ENCODE measurements at places on chromosomes 1 and 21.

DNA sequence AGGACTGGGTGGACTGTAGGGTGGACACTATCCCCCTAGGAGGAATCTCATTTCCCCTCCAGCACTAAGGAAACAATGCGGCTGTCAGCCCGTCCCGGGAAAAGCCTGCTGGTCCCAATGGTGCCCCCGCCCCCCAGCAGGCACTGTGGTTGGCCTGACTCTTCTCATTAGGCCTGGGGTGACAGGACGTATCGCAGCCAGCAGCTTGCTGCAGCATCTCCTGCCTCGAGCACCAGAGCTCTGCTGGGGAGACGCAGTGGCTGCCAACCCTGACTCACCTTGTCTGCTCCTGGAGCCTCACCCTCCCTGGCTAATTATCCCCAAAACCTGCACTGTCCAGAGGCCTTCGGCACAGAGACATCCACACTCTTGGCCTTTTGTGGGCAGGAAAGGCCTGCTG is 115.1 kb upstream of the GJB5 start:
- DNase-seq: no peak

DNA sequence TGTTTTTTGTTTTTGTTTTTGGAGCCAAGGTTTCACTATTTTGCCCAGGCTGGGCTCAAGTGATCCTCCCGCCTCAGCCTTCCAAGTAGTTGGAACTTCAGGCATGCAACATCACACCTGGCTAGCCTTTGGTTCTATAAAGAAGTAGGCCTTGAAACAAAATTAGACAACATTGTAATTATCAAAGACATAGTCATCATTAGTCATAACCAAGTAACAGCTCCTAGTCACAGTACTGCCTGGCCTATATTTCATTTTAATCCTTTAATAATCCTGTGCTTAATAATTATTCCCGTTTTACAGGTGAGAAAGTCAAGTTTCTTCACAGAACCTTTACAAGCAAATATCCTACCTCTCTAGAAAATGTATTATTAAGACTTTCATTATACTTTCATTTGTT is 52.3 kb upstream of the TBX15 start:
- no peak for DNase-seq

DNA sequence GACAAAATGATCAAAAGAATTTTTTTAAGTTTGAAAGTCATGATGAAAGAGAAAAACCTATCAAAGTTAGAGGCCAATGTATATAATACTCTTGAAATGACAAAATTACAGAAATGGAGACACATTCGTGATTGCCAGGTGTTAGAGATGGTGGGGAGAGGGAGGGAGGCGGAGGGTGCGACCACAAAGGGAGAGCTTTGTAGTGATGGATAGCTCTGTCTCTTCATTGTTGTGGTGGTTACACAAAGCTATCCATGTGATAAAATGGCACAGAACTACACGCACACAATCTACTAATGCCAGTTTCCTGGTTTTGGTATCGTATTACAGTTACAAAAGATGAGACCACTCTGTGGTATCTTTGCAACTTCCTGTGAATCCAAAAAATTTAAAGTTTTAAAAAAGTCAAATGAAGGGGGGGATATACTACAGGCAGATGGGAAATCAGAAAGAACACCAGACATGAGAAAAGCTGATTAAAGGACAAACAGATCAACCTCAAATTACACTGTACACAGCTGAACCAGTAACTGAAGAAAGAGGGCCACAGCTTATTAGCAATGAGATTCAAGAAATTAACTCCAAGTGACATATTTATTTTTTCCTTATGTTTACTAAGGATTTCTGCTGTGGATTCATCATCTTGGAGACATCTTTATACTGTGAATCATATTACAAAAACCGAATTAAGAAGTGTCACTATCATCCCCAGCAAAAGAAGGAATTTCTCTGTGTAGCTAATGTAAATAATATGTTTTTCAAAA is 199.1 kb downstream of the SLC45A1 start:
- DNase-seq: no peak

- no peak for DNase-seq
Measured at GRCh38 chr1:69611316-69611715, 43.6 kb downstream of the LRRC7 start.

DNA sequence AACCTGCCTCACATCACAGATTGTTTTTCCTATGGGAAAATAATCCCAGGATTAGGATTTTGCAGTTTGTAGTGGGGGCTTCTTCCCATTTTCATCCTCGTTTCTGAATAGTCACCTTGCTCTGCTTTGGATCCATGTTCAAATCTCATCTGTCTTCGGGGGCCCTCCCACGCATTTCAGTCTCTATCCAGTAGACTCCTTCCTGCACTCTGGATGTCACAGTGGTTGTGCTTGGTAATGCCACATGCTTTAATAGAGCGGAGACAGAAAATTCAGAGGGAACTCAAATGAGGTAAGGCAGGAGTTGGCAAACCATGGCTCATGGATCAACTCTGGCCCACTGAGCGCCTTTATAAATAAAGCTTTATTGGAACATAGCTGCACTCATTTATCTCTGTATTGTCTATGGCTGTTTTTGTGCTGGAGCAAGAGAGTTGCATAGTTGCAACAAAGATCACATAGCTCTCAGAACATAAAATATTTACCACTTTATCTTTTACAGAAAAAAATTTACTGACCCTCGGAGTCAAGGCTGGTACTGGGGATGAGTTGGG is 101.0 kb downstream of the SPATA46 start:
- no peak for DNase-seq

DNA sequence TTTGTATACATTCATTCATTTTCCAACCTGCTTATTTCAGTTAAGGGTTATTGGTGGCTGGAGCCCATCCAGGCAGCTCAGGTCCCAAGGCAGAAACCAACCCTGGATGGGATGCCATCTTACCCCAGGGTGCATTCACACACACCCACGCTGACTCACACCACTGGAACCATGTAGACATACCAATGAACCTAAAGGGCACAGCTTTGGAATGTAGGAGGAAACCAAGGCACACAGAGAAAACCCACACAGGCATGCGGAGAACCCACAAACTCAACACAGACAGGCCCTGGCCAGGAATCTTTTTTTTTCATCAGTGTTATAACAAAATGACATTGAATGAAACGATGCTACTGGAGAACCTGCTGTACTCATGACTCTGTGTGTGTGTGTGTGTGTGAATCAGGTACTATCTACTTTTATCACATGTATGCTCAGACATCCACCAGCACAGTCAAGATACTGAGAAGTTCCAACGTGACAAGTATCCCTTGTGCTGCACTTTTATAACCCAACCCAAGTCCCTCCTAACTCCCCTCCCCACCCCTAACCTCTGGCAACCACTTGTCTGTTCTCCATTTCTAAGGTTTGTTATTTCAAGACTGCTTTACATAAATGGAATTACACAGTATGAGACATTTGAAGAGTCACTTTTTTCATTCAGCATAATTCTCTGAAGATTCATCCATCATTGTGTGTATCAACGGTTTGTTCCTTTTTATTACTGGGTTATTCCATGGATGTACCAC is 286.8 kb upstream of the PLD5 start:
- no peak for DNase-seq

DNA sequence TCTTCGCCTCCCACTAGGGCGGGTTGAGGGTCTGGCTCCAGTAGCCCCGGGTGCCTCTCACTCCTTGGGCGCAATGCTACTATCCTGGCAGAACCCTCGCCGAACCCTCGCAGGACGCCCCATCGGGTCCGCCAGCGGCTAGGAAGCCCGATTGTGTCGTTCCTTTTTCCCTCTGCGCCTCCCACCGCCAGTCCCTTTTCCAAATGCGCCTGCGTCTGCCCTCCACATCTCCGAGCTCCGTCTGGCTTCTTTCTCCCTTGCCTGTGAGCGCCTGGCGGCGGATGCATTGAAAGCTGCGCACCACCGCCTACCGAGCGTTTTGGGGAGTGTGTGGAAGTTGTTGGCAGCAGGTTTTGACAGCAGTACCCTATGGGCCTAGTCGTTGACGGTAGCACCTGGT is 1.0 kb upstream of the DIRAS3 start:
- no peak for DNase-seq

DNA sequence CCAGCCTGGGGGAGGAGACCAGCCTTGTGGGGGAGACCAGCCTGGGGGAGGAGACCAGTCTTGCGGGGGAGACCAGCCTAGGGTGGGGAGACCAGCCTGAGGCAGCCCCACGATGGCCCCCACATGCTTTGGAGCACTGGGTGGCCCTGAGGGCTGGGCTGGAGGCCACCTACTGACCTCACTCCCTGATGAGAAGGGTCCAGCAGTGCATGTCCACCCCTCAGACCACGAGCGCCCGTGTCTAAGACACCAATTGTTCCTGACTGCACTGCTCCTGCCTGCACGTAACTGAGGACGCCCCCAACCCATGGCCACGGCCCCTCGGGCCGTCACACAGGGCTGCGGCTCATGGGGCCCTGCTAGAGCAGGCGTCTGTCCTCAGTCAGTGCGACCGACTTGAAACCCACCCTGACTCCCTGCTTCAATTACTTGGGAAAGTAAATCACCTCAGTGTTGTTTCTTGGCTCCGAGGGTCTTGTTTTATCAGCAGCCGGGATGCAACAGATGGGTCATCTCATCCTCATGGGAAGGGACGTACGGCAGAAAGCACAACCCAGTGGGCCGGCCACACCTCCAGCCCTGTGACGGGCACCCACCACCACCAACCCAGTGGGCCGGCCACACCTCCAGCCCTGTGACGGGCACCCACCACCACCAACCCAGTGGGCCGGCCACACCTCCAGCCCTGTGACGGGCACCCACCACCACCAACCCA is at the start of gene SPATC1L:
TSS of gene SPATC1L (minus strand) at position 550 of the 715 bp plus-strand sequence. CDS start 1,643 bp downstream, outside the sequence.
- DNase-seq: no peak

DNA sequence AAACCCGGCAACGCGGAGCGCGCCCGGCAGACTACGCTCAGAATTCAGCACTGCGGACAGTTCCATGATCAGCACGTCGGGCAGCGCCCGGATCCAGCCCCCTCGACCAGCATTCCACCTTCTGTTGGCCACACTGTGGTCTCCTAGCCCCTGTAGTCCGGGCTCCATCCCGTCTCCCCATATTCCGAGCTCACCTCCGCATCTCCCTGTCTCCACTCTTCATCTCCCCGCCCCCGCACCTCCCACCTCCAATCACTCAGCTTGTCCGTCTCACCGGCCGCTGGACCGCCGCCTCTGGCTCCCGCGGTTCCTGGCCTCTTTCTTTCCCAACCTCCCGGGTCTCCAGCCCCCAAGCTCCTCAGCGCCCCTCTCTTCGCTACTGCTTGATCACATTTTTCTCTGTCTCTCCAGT is 500 bp downstream of the EPHA10 start:
- no peak for DNase-seq

DNA sequence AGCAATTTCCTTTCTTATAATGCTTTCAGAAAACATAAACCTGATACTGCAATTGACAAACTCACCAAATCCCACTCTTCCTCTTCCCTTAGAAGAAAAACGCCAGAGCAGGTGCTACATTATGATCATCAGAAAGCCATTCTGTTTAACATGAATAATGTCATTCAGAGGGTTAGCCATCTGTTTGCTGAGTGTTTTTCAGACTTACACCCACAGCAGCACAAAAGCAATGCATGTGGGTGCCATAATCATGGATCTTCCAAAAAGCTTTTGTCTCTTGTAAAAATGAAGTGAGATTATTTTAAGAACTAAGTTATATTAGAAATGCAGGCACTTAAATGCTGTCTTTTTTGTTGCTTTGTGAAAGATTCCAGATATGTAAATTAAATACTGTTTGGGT is 204.6 kb upstream of the TMPRSS15 start:
- DNase-seq: no peak

DNA sequence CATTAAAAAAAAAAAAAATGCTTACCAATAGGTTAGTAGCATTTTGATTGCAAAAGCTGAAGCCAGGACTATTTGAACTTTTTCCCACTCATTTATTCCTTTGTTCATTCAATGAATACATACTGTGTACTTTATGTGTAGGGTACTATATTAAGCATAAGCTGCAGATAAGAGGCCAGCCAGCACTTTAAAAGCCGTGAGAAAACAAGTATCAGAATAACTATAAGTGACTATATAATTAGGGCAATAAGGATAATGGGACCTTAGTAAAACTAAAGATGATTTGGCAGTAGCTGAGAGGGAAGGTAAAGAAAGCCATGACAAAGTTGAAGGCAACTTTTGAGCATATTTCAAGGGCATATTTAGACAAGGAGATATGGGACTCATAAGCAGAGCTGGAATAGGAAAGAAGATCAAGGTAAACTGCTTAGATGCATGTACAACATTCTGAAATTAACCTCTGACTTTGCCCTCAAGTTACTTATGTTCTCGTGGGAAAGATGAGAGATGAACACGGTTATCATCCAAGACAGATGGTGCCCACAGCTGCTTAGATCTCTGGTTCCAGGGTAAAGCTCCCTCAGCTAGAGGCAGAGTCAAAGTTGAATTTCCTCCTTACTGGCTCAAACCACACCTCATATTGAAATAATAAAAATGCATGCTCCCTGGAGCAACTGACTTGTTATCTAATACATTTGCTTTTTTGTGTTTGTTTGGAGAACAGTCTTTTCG is 44.0 kb upstream of the FMO2 start:
- no peak for DNase-seq

DNA sequence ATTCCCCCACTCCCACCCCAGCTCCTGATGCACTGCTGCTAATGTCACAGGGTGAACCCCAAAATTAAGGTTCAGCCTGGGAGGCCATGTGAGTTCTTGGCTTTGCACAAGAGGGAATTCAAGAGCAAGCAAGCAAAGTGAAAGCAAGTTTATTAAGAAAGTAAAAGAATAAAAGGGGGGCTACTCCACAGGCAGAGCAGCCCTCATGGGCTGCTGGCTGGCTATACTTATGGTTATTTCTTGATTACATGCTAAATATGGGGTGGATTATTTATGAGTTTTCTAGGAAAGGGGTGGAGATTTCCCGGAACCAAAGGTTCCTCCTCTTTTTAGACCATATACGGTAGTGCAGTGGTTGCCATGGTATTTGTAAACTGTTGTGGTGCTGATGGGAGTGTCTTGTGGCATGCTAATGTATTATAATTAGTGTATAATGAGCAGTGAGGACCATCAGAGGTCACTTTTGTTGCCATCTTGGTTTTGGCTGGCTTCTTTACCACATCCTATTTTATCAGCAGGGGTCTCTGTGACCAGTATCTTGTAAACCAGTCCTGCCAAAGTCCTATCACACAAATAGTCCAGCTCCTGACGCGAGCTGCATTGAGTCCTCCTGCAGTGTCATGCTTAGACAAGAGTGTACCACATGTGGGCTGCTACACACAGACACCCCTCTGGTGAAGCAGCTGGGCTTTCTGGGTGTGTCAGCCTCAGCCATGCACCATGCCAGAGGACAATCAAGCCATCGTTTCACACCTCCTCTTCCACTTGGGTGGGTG is 46.4 kb upstream of the CSF1 start:
- no peak for DNase-seq

DNA sequence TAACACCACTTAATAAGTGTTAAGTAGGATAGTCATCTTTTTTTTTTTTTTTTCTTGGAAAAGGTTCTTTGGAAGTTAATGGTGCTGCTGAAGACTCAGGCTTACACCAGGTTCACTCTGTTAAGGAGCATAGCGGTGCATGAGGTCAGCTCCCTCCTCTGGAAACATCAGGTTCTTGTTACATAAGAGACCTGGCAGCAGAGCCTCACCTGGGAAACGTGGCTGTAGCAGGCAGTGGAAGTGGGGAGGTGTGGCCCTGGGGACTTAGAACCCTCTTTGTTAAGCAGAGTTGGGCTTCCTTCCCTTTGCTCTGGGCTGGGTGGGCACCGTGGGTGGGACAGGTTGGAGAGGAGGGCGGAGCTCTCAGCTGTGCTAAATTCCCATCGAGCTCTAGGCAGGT is 104.1 kb downstream of the CNIH3 start:
- DNase-seq: no peak
